ENCODE measurements at places on chromosomes 7 and 10. TPM values are rescaled to one million over a fixed set of nuclear protein-coding genes. Genes with fewer than 3 reads are reported as not detected.

HPSE2 gene
- 0.20 TPM for total RNA-seq

ARL4A gene
- total RNA-seq: 34.8 TPM

SUPV3L1 gene
- total RNA-seq: 22.8 TPM

PPP1R9A gene
- 0.36 TPM for total RNA-seq

TMEM184A gene
- 86.6 TPM for total RNA-seq

DNA sequence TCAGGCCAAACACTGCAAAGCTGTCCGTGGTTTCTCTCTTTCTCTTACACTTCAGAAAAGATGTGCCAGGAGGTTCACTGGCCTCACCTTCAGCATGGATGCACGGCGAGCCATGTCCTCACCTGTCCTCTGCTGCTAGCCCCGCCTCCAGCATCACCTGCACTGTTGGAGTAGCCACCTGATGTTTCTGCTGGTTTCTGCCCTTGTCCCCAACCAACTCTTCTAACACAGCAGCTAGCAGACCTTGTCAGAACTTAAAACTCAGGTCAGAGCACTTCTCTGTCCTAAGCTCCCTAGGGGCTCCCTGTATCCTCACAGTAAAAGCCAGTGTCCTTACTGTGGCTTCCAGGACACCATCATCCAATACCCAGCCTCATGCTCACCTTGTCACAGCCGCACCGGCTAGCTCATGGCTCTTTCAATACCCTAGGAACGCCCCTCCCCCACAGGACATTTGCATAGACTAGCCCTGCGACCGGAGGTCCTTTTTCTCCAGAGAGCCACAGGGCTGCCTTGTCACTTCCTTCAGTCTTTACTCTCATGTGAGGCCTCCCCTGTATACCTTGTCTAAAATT lies 15.2 kb downstream of the PALD1 start:
- ATAC-seq: peak; percentile 44

GRCh38 chr7:139183878-139184338 lies 47.1 kb upstream of the UBN2 start:
- ATAC-seq: no peak

DNA sequence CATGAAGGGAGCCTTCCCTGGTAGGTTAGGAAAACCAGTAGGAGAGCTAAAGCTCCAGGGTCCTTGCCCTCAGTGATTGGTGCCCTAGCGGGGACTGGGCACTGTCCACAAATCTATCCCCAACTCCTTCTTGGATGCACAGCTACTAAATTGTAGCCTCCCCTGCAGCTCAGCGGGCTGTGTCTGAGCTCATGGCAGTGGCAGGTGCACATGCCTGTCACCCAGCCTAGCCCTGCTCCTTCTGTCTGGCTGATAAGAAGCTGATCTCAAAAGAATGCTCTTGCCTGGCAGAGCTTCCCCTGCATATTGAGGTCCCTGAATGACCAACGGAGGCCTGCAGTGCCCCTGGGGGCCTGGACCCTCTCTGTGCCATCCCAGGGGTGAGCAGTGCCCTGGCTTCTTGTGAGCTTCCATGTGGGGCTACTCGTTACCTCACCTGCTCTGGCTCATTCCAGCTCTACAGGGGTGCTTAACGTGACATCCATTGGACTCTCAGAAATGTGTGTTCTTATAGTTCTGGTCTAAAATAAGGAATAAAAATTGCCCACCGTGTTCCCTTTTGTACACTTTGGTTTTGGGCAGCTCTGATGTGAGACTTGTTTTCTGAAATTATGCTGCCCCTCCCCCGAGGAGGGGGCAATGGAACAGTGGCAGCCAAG lies 59.8 kb upstream of the ANTXRL start:
- ATAC-seq: no peak

- no peak for ATAC-seq
These were observed 157.4 kb downstream of the SKIDA1 start for GRCh38 chr10:21368022-21368582.

DNA sequence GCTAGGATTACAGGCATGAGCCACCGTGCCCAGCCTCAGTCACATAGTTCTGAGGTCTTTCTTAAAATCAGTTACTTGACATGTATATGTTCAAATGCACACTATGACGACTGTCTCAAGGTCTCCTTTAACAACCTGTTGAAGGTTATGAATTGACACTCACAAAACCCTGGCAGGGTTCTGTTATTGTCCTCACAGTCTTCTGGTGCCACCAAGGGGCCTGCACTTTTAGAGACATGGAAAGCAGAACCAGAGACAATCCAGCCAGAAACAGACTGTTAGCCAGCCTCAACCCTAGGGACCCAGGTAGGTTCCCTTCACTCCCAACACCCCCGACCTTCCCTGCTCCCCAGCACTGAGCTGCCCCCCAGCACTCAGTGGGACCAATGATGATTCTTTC lies 26.4 kb downstream of the TEX36 start:
- ATAC-seq: no peak

GRCh38 chr7:45244981-45245380 lies 87.4 kb downstream of the RAMP3 start:
- no peak for ATAC-seq

DNA sequence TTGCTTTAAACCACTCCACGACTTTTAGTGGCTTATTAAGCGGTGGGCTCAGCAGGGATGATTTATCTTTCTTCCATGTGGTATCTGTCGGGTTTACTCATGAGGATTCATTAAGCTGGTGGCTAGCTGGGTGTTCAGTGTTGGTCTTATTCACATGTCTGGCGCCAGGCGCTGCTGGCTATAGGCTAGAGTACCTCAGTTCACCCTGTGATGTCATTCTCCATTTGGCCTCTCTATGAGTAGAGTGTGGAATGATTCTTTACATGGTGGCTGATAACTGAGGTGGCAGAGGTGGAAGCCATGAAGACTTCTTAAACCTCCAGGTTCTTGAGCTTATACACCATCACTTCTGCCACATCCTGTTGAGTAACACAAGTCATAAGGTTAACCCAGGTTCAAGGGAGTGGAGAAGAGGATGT lies 115.4 kb downstream of the MLLT10 start:
- ATAC-seq: no peak

GRCh38 chr10:34406463-34407323 lies 408.4 kb downstream of the PARD3 start:
- no peak for ATAC-seq

Measured in esophagus mucosa (tissue), 1 donor.